ENCODE measurements at places on chromosomes 6 and 20.

DNA sequence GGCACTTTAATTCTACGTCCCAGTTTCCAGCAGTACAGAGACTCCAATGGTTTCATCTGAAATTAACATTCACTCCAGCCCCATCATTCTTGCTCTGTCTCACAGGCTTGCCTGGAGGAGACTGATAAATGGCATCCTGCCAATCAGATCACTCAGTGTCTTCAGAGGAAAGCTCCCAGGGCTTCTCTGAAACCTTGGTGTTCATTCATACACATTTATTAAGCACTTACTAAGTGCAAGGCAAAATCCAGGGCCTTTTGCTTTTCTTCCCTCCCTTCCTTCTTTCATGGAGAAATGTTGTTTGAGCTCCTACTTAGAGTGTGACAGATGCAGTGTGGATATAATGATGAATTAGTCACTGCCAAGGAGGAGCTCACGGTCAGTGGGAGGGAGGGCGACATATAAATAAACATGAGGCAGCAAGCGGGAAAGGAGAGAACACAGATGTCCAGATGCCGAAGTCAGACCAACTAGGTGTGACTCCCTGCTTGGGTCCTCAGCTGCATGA, 106.7 kb upstream of the DTNBP1 start:
- peak; percentile 82 for DNase-seq

GRCh38 chr6:153023977-153024708, 21.6 kb upstream of the MTRF1L start:
- peak; percentile 74 for DNase-seq

DNA sequence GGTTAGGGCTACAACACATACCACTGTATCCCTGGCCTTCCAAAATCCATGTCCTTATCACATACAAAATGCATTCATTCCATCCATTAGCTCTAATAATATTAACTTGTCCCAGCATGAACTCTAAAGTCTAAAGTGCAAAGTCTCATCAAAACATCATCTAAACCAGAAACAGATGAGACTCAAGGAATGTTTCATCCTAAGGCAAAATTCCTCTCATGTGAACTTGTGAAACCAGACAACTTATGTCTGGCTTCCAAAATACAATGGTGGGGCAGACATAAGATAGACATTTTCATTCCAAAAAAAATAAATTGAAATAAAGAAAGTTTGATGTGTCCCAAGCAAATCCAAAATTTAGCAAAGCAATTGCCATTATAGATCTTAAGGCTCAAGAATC, 257.4 kb downstream of the HTR1B start:
- no peak for DNase-seq

GRCh38 chr6:64505312-64505711, 869.7 kb downstream of the PHF3 start:
- DNase-seq = peak; percentile 62

DNA sequence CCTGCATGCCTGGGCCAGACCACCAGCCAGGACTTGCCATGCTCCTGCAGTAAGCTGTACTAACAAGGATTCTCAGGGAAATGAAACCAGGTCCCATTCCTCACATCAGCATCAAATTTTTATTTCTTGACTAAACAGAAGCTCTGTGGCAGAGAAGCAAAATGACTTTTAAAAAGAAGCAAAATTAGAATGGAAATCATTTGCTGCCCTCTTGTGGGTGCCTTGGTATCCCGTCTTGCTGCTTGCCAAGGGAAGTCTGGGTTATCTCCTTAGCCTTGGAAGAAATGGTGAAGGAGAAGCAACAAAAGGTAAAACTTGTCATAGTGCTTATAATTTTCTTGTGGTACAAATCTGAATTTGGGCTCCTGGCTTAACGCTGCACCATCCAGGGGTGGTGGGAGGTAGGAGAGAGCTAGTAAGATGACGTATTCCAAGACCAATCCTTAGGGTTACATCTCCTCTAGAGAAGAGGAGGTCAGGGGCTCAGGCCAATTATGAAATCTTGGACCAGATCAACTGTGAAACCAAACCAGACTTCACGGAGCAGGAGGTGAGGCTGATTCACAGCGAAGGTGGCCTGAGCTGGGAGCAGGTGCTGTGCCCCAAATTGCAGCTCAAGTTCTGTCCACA, 107.5 kb downstream of the FAXC start:
- peak; percentile 62 for DNase-seq

GRCh38 chr20:32626859-32627636, 41.9 kb upstream of the NOL4L start:
- DNase-seq = peak; percentile 98

DNA sequence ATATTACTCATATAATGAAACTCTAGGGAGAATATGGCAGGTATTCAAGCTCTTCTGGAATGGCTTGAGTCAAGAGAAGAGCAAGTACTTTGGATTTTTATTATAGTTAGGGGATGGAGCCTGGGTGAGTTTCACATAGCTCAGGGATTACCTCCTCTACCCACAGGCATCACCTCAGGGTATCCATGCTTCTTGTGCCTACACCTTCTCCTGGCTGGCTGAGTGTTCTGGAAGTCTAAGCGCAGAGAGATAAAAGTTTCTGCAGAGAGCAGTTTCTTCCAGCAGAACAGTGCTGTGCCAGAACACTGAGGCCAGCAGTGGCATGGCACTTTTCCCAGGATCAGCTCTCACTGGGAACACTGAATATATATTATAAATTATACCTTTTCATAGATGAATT, 199.7 kb upstream of the KCNQ5 start:
- no peak for DNase-seq

GRCh38 chr20:54017846-54018245, 52.5 kb downstream of the BCAS1 start:
- no peak for DNase-seq

DNA sequence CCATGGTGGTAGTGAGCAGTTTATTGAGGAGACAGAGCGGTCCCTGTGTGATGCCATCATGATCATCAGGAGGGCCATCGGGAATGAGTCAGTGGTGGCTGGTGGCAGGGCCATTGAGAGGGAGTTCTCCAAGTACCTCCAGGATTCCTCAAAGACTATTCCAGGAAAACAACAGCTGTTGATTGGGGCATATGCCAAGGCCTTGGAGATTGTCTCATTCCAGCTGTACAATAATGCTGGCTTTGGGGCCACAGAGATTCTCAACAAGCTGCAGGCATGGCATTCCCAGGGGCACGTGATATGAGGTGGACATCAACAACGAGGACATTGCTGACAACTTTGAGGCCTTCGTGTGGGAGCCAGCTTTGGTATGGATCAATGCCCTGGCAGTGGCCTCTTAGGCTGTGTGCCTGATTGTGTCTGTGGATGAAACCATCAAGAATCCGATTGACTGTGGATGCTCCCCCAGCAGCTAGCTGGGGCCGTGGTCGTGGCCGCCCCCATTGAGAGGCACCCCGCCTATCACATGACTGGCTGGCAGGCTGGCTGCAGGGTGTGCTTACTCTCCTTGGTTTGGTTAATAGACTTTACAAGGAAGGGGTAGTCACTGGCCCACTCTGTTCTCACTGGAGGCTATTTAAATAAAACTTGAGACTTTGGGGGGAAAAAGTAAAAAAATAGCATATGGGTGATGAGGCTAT, 16.7 kb downstream of the RAET1E start:
- DNase-seq = no peak

GRCh38 chr6:41637194-41638001, 870 bp upstream of the MDFI start:
- DNase-seq = no peak

- peak; percentile 22 for DNase-seq
Observed at GRCh38 chr6:36897609-36898008, 11.9 kb downstream of the C6orf89 start.

- peak; percentile 53 for DNase-seq
Observed at GRCh38 chr6:83417880-83418663, 12.8 kb downstream of the ME1 start.

- peak; percentile 99 for DNase-seq
Observed at GRCh38 chr6:107555449-107555848, 65.5 kb downstream of the SOBP start.

- peak; percentile 66 for DNase-seq
Observed at GRCh38 chr20:13105039-13105438, 96.3 kb downstream of the SPTLC3 start.

- peak; percentile 23 for DNase-seq
Observed at GRCh38 chr6:52077180-52077884, 10.1 kb downstream of the PKHD1 start.

DNA sequence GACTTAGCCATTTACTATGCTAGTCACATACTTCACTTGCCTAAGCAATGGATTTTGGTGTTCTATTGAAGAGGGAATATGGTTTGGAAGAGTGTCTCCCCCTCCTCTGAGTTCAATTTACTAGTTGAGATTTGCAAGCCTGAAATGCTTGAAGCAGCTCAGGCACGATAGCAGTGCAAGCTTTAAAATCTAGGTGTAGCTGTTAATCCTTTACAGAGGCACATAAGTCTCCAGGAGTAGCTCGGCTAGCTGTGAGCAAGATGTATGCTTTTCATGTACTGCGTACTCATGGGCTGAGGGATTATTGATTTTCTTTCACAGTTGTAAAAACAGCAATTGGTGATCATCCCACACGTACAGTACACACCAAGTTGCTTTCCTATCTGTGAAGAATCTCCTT, 726 bp downstream of the FLRT3 start:
- peak; percentile 84 for DNase-seq

DNA sequence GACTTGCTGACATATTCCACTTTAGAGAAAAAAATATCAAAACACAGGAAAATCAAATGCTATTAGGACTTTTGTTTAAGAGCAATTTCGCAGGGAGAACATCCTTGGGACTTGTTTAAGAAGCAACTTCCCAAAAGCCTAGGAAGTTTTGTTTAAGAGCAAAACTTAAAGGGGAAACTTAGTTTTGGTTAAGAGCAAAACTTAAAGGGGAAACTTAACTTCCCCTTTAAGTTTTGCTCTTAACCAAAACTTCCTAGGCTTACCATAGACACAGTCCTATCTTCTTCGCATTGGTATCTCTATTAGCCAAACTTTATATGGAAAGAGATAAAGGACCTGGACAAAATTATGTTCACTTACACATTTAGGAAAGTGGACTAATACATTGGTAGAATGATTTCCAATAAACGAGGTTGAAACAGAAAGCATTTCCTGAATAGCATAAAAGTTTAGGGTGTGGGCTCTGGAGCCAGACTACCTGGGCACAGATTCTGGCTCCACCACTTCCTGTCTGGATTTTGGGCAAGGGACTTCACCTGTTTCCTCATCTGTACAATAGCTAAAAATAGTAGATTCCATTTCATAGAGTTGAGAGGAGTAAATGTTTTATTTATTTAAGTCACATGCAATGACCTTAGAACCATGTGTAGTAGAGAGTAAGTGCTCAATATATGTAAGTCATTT, 15.7 kb downstream of the PAQR8 start:
- DNase-seq = no peak

- DNase-seq = peak; percentile 38
Observed at GRCh38 chr20:41782730-41783406, 164.7 kb upstream of the CHD6 start.

GRCh38 chr6:154363821-154364220, 7.2 kb upstream of the IPCEF1 start:
- DNase-seq = no peak

- DNase-seq = no peak
Observed at GRCh38 chr6:130932438-130932837, 105.2 kb downstream of the SMLR1 start.

GRCh38 chr20:45429618-45430017, 13.7 kb downstream of the PIGT start:
- peak; percentile 32 for DNase-seq

GRCh38 chr6:25253351-25253750, 25.8 kb upstream of the CARMIL1 start:
- DNase-seq = peak; percentile 97

- no peak for DNase-seq
Observed at GRCh38 chr6:167564416-167565250, 239.7 kb downstream of the TTLL2 start.

DNA sequence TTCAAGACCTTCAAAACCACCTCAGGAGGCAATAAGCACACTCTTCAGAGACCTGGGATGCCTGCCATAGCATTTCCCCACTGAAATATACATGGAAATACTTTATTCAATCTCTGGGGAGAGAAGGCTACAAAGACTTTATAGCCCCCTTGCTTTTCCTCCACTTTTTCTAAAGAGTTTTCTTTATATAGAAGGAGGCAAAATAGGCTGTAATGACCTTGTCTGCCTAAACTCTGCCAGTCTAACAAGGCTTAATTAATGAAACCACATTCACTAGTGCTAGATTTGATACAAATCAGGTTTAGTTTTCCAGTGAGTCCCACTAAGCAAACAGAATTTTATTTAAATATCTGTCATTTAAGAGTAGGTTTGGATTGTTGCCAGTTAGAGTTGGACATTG, 114.9 kb downstream of the ADGRG6 start:
- DNase-seq = no peak

- peak; percentile 99 for DNase-seq
Observed at GRCh38 chr6:36765594-36766398, 68.2 kb downstream of the RAB44 start.

DNA sequence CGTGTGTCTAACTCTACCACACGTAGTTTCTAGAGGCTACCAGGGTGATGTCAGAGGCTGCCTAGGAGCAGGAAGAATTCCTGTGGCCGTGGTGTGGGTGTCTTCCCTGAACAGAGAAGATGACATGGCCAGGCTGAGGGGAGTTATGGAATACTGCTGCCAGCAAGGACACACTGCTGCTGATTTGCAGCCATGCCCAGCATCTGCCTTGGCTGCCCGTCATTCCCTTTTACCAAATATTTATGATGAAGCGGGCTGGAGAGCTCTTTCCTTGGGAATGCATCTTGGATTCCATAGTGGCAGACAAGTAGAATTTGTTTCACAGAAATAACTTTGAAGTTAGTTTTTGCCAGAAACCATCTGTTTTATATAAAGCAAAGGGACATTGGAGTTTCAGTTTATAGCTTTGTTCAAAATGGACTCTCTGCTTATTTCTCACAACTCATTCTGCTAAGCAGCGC, 80.8 kb upstream of the VSTM2L start:
- DNase-seq = no peak

DNA sequence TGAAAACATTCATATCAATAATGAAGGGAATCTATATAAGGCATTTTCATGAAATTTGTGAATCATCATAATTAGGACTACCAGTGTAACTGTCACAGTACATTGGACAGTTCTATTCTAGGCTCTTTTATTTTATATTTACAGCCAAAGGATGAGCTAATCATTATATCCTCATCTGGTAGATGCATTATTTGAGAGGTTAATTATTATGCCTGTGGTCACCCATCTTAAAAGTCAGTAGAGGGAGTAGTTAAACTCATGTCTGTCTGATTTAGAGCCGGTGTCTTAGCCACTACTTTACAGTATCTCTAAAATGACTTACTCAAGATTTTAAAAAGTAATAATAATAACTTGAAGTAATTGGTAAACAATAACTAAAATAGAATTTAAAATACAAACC, 899.3 kb upstream of the MAP3K7 start:
- no peak for DNase-seq

Measured in NCI-H69 (cell line).